ENCODE measurements at places on chromosomes 1 and 21.

GRCh38 chr1:28243685-28244311 lies 7.9 kb downstream of the ATP5IF1 start:
- DNase-seq = no peak

- DNase-seq = no peak
Observed at GRCh38 chr1:45820173-45820572, 16.8 kb downstream of the MAST2 start.

- DNase-seq = peak; percentile 10
Observed at GRCh38 chr1:149845416-149845815, 54.0 kb upstream of the BOLA1 start.

DNA sequence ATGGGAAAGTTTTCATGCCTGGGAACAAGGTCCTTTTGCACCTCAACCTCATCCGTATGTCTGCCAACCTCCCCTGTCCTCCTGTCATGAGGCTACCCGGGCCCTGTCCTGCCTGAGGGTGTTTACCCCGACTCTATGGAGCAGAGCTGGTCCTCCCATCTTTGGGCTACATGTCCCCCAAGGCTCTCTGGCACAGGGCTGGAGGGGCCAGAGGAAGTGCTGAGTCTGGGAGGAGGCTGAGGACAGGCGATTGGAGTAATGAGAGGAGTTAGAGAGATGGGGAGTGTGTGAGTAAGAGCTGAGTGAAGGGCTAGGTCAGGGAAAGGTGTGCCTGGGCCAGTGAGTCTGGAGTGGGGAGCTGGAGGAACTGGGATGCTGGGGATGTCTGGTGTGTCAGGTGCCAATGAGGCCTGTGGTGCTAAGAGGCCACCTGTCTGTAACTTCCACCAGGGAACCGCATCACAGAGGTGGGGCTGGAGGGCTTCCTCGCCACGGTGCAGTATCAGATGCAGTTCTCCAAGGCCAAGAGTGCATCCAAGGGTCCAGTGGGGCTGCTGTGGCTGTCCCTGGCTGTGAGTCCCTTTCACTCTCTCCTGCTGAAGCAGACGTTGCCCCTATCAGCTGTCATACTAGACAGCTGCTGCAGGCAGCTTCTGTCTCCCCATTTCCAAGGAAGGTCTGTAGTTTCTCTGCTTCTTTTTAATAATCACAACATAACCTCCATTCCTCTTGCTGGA lies 11.7 kb downstream of the LRRC71 start:
- DNase-seq = no peak

- DNase-seq = no peak
Observed at GRCh38 chr1:1050577-1051052, 23.5 kb downstream of the RNF223 start.

- no peak for DNase-seq
Observed at GRCh38 chr1:208237241-208237640, 6.9 kb downstream of the PLXNA2 start.

- peak; percentile 22 for DNase-seq
Observed at GRCh38 chr1:109910123-109910962, at the start of gene CSF1. CSF1 (plus strand) TSS chr1:109910849; CDS start chr1:109911024, 175 bp downstream.

DNA sequence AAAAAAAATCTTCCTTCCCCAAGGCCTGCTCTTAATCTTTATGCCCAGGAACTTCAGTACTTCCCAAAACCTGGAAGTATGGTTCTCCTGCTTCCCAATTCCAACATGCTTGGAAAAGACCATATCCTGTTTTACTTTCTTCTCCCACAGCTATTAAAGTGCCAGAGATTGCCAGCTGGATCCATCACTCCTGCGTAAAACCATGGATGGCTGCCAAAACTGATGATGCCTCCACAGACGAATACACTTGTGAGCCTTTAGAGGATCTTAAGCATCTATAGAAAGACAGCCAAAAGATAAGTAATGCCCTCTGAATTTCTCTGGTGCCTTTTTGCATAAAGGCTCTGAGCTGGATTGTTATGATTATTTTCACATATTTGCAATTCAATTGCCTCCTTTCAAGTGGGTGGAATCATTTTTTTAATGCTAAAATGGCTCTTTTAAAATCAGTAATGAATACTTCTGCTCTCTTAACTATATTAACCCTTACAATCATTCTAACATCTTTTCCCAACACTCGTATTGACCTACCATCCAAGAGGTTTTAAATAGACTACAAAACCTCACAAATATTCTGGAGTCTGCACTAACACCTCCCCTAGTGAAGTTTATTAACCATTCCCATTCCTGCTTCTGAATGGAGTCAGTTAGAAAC lies 1807.8 kb downstream of the BRINP3 start:
- DNase-seq = no peak

DNA sequence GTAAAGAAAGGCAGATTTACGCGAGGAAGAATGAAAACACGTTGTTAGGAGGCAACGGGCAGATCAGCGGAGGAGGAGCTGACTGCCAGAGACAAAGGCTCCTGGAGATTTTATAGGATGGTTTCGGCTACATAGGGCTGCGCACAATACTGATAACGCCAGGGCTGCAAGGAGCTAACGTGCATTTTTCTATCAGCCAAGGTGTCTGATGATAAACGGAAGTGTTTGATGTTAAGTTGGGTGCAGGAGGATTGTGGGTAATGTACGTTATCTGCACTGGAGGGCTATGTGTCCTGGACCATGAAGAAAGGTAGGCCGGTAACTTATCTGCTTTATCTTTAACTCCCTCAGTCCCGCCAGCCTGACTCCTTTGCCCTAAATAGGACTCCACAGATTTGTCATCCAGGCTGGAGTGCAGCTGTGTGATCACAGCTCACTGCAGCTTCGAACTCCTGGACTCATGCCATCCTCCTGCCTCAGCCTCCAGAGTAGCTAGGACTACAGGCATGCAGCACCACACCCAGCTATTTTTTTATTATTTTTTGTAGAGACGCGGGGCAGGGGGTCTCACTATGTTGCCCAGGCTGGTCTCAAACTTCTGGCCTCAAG lies 29.6 kb downstream of the SETD4 start:
- DNase-seq = peak; percentile 32

- no peak for DNase-seq
Observed at GRCh38 chr1:3716351-3716750, 35.9 kb upstream of the CCDC27 start.

GRCh38 chr1:185063719-185064118 lies 18.4 kb downstream of the RNF2 start:
- DNase-seq = no peak

GRCh38 chr1:211517006-211517405 lies 25.0 kb upstream of the RD3 start:
- no peak for DNase-seq

- DNase-seq = no peak
Observed at GRCh38 chr1:201488830-201489589, 17.9 kb downstream of the CSRP1 start.

DNA sequence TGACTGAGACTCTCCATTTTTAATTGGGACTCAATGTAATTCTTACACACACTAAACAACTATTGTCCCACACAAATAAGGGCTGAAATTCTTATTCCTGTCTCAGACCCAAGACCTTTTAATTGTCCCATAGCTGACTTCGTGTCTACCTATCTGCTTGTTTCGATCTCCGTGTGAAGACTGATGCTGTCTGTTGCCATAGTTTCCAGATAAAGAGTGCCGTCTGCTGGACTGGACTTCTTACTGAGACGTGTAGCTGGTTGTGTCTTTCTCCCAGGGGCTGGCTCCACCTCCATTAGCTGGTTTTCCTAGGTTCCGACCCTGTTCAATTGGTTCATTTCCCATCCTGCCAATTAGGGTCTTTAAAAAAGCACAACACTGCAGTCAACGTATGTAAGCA lies 235.3 kb upstream of the PLXNA2 start:
- peak; percentile 70 for DNase-seq

DNA sequence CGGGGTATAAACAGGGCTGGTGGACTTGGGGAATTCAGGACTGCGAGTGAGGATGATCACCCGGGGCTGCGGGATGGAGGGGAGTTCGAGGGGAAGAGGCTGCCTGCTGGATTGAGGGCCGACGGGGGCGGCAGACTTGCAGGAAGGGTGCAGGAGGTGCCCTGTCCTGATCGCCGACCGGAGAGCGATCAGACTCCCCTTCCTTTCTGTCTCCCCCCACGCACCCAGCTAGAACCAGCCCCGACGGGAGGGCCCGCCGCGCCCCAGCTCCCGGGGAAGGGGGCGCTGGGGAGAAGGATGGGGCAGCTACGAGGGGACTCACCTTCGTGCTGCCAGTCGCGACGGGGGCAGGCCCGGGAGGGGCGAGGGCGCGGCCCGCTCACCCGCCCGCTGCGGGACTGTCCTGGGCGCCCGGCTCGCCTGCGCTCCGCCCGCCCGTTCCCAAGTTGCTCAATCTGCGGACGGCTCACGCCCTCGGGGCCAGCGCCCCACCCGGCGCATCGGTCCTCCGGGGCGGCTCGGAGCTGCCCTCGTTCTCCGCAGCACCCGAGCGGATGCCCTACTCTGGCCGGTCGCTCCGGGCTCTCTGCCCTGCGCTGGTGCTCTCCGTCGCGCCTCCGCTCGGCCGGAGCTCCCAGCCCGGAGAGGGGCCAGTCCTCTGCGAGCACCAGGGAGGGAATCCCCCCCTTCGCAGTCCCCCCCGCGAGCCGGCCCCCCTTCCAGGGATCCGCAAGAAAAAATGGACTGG lies at the start of gene RSPO1:
RSPO1 (minus strand) TSS at position 649 of the 748 bp plus-strand sequence. CDS start 5,231 bp downstream, outside the sequence.
- DNase-seq = peak; percentile 9

DNA sequence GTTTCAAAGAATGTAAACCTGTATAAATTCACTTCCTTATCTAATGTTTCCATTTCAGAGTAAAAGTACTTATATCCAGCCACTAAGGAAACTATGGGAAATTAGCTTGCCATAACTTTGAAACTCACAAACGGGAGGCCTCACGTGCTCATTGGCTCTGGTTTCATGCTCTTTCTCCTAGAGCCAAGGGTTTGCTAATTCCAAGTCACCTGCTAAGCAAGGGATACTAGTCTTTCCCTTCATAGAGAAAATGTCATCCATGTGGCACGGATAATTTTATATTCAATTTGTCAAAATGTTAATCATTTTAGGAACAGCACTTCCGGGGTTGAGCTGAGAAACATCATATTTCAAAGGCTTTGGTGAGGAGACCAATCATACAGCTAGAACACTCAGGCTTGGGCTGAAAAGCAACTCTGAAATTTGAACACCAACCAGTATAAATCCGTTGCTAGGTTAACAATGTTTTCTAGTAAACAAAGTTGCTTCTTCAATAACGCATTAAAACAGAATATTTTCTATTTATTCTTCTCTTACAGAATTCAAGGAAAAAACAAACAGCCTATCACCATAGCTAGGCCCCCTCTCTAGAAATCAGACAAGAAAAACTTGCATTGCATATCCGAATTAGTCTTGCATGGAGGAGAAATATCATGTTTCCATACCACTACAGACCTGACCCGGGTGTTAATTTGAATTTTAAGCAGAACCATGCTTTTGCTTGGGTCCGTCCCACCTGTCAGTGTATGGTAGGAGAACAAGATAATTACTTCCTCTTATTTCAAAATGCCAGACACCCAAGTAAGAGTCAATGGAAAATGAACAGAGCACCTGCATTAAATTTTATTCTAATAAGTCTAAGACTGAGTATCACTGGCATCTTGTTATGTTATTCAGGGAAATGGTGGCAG lies 196.1 kb upstream of the ESRRG start:
- no peak for DNase-seq

DNA sequence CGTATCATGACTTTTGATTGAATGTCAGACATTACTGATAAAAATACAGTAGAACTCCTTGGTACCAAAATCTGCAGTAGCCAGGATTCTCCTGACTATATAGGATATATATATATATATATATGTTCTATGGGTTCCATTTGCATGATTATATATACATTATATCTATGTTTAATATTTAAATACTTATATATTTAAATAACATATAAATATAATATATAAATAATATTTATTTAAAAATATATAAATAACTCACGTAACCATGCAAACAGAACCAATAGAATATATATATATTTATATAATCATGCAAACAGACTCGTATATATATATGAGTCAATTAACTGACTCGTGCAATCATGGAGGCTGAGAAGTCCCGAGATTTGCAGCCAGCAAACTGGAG lies 278.8 kb upstream of the PLXNA2 start:
- no peak for DNase-seq

DNA sequence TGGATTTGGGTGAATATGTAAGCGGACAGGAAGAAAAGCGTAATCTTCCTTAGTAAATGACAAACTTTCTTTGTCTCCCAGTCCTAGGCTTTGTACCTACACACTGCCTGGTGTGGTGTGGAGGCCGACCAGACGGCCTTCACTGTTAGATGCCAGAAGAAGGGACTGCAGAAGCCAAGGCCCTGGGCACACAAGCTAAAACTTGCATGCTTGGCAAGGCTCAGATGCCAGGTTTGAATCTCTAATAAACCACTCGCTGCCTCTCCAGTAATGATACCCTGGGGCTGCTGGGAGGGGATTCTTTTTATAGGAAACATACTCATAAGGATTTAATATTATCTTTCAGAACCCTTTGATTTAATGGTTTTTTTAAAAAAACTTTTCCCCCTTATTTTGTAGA lies 263.8 kb downstream of the PTPRC start:
- no peak for DNase-seq

DNA sequence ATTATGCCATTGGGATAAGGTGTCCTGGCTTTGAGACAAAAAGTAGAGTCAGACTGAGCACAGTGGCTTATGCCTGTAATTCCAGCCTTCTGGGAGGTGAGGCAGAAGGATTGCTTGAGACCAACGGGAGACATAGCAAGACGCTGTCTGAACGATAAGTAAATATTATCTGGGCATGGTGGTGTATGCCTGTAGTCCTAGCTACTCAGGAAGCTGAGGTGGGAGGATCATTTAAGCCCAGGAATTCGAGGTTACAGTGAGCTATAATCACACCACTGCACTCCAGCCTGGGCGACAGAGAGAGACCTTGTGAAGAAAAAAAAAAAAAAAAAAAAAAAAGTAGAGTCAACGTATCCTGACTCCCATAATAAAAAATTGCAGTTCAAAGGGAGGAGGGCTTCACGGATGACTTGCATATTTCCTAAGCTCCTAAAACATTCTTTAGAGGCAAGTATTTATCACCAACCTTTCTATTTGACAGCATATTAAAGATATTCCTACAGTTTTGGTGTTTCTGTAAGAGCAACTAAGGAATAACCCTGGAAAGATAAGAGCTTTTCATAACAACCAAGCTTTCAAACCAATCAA lies 141.2 kb downstream of the SLC44A5 start:
- no peak for DNase-seq

DNA sequence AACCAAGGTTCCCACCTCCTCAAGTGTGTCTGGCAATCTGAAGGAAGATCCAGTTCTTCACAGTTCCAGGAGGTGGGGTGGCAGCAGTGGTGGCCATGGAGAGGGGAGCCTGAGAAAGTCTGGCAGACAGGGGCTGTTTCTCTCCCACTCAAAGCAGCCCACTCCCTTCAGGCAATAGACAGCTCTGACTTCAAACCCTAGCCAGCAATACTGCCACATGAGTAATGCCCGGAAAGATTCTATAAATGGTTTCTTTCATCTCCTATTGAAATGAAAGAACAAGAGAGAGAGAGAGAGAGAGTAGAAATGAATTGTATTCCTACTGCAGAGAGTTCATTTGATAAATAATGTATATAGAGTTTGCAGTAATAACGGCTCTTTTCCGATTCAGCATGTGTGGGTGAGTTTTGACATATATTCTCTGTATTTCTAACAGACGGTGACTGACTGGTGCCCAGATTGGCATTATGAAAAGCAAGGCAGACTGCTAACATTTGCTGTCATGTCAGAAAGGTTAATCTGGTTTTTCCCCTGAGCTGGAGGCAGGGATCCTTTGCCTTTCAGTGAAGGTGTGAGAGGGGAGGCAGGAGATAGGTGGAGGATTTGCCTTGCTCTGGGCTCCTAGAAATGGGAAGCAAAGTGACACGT lies 267.1 kb upstream of the KIAA0040 start:
- DNase-seq = no peak

GRCh38 chr1:211892577-211892976 lies 62.0 kb upstream of the LPGAT1 start:
- no peak for DNase-seq

- DNase-seq = no peak
Observed at GRCh38 chr1:214899908-214900460, 182.6 kb upstream of the KCNK2 start.
